GM13977 (cell line): ENCODE measurements at places on chromosomes 3 and 15.

- no peak for DNase-seq
These were observed 318.4 kb upstream of the TRIM42 start for GRCh38 chr3:140359233-140359995.

- DNase-seq: no peak
These were observed 239.9 kb upstream of the TBC1D5 start for GRCh38 chr3:17982211-17982880.

DNA sequence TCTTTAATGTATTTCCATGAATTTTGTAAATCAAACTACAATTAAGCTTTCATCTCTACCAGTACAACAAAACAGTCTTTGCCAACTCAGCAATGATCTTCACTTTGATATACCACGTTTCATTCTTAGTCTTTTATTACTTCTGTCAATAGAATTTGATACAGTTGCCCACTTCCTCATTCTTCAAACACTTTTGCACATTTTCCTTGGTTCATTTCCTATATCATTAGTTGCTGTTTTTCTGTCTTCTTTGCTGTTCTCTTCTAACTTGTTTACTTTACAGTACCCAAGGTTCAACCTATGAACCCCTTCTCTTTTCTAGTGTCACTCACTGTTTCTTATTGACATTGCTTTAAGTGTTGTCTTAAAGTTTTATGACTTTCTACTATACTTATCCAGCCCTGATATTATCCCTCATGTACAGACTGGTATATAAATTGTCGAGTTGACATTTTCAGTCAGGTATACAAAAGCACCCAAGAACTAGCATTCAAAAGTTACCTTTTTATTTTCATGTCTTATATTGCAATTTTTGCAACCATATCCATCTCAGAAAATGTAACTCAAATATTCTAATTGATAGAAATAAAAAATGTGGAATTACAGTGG lies 903.1 kb downstream of the NSUN3 start:
- DNase-seq: no peak

DNA sequence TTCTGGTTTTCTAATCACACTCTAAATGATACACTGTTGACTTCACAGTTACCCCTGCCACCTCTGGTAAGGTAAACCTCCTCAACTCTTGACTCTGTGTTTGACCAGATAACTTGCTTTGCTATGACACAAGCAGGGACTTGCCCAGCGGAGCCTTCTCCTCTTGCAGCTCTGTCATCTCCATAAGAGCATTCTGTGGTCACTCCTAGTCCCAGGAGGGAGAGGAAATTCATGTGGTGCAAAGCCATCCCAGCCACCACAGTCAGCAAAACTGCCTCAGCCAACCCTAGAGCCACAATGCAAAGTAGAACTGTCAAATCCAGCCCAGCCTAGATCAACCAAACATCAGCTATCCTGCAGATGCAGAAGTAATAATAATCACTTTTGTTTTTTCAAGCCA lies 144.7 kb upstream of the GADL1 start:
- DNase-seq: no peak

- no peak for DNase-seq
These were observed 12.7 kb downstream of the IL17RD start for GRCh38 chr3:57152151-57153143.

DNA sequence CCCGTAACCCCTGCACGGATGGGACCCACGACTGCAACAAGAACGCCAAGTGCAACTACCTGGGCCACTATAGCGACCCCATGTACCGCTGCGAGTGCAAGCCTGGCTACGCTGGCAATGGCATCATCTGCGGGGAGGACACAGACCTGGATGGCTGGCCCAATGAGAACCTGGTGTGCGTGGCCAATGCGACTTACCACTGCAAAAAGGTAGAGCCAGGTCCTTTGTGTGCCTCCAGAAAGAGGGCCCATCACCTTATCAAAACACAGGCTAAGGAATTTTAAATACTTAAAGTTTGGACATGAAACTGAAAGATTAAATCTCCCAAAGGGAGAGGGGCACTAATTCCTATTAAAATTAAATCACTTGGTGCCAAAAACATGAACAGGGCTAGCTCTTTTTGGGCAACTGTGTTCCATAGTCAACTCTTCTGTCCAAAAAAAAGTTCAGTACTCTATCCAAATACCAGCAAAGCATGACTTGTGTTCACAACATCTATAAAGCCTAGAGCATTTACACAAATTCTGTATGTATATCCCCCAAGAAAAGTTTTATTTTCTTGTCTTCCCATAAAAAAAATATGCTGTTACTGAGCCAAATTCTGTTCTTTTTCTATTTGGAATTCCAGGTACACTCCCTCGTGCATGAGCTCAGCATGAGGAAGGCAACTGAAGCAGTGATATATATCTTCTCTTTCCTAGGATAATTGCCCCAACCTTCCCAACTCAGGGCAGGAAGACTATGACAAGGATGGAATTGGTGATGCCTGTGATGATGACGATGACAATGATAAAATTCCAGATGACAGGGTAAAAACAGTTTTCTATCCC lies 9.2 kb downstream of the THBS1 start:
- no peak for DNase-seq

DNA sequence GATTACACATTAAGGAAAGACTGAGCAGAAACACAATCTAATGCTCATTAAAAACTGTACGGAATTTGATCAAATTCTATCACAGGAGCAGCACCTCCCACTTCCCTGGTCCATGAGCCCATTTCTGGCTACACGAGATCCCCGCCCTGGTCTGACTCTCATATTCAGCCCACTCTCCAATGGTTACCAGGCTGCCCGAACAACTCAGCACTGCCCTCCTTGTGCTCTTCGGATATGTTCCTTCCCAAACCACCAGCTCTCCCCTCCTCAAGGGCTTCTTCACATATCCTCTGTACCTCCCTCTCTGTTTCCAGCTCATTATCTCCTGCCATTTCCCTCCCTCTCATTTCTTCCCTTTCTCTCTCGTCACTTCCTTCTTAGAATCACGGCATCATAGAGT lies 180.5 kb downstream of the RSL24D1 start:
- DNase-seq: no peak

- no peak for DNase-seq
These were observed 823.0 kb downstream of the CADM2 start for GRCh38 chr3:85781806-85782205.

DNA sequence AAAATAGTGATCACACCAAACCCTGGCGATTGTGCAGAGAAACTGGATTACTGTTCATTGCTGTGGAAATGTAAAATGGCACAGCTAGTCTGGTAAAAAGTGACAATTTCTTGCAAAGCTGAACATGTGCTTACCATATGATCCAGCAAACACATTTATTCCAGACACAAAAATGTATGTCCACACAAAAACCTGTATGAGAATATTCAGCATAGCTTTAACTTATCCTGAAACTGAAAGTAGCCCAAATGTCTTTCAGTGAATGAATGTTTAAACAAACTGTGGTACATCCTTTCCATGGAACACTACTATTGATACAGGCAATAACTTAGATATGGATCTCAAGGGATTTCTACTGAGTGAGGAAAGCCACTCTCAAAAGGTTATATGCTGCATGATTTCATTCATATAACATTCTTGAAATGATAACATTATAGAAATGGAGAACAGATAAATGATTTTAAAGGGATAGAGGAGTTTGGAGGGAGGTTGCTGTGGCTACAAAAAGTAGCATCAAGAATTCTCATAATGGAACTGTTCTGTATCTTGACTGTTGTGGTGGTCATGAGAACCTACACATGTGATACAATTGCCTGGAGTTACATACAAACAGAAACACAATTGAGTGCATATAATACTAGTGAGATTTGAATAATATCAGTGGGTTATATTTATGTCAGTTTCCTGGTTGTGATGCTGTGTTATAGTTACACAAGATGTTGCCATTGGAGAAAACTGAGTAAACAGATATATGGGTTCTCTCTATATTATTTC lies 70.7 kb upstream of the DPH6 start:
- DNase-seq: no peak

- no peak for DNase-seq
These were observed 54.6 kb upstream of the MYZAP start for GRCh38 chr15:57537072-57537471.

DNA sequence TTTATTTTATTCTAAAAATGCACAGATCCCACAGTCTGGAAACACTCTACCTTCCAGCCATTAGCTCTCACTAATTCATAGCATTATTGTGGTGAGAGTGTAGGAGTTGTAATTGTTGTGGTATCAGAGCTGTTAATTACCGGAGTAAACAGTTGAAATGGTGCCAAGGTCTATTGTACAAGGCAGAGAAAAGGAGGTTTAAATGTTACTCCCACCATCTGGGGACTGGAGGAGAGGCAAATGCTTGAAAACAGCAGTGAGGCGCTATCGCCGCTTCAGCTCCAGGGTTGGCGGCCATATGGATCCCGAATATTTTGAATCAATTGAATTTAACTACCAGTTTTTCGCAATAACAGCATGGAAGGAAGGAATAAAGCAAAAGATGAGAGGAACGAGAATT lies 113.1 kb upstream of the C15orf61 start:
- DNase-seq: no peak

GRCh38 chr15:98734466-98735199 lies 86.3 kb downstream of the IGF1R start:
- no peak for DNase-seq

- no peak for DNase-seq
These were observed 39.8 kb downstream of the EOGT start for GRCh38 chr3:68973639-68974038.

DNA sequence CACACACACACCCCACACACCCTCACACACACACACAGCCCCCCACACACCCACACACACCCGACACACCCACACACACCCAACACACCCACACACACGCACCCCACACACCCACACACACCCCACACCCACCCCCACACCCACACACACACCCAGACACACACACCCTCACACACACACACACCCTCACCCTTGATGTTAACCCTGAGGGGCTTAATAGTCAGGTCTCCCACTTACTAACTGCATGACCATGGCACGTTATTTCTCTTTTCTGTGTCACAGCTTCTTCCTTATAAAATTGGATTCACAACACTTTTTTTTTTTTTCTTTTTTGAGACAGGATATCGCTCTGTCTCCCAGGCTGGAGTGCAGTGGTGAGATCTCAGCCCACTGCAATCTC lies 2.8 kb downstream of the GRM2 start:
- DNase-seq: no peak

GRCh38 chr15:56241374-56242105 lies 2.1 kb downstream of the RFX7 start:
- DNase-seq: no peak

DNA sequence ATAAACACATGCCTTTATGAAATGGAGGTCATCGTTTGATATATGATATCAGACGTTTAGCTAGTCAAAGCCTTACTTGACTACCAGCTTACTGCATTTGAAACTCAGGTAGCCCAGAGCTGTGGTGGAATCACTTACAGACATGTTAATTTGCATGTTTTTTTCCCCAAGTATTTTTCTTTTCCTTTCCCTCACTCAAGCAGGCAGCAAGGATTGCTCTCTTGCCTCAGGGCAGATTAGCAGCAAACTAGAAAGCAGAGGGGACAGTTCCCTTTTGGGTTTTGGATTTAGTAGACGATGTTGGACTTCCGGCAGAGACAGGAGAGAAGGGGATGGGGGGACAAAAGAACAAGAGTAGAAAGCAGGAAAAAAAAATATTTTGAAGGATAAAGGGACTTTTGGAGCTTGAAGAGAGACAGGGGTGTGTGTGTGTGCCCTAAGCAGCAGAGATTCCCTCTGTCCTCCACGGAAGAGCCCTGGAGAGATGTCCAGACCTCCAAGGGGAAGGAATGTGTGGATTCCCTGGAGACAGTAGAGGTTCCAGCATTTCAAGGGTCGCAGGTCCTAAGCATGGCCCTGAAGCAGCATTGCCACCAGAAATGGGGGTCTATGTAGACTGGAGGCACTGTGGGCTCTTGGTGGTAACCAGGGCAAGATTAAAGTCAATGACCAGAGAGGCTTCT lies 86.8 kb upstream of the CADPS start:
- no peak for DNase-seq
